ENCODE measurements at places on chromosomes 2 and 18.

GRCh38 chr2:224645722-224646121 lies 60.6 kb upstream of the CUL3 start:
- DNase-seq: no peak

- no peak for DNase-seq
Observed at GRCh38 chr2:232230560-232230959, 148.0 kb upstream of the ALPP start.

DNA sequence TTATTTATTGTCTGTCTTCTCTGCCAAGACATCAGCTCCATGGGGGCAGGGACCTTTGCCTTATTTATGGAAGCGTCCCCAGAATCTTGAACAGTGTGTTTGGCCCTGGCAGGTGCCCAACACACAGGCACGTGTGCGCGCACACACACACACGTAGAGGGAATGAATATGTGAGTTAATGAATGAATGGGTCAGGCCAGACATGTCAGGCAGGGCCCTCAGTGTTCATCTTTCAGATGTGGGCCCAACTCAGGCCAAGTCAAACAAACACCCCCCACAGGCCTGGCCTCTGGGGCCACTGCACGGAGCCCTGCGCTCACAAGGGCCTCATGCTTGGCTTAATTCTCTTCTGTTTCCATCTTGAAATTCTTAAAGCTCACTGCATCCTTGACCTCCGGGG lies 54.1 kb downstream of the DYSF start:
- no peak for DNase-seq

DNA sequence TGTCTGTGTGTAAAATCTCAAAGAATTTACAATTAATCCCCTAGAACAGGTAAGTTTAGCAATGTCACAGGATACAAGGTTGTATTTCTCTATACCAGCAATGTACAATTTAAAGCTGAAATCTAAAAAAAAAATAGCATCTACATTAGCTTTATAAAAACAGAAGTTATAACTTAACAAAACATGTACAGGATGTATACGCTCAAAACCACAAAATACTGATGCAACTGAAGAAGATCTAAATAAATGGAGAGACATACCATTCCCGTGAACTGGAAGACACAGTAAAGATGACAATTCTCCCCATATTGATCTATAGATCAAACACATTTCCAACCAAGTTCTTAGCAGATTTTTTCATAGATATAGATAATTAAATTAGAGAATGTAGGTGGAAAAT lies 17.5 kb upstream of the RANBP2 start:
- no peak for DNase-seq

DNA sequence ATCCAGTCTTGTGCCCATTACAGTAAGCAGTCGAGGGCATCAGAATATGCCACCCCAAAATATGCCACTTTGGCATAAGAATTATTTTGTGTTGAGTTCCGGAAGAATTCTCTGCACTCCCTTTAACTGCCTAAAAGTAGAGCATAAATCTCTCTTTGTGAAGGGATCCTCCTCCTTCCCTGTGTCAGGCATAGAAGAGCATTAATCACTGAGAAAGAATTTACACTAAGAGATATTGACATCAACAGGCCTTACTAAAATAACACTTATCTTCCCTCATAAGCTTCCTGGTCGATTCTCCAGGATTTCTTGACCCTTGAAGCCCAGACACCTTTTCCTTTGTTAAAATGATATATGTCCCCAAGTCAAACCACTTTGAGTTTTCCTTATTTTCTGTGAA lies 27.6 kb upstream of the KYNU start:
- DNase-seq: no peak

- DNase-seq: no peak
Observed at GRCh38 chr2:121044412-121044811, 240.6 kb downstream of the TFCP2L1 start.

DNA sequence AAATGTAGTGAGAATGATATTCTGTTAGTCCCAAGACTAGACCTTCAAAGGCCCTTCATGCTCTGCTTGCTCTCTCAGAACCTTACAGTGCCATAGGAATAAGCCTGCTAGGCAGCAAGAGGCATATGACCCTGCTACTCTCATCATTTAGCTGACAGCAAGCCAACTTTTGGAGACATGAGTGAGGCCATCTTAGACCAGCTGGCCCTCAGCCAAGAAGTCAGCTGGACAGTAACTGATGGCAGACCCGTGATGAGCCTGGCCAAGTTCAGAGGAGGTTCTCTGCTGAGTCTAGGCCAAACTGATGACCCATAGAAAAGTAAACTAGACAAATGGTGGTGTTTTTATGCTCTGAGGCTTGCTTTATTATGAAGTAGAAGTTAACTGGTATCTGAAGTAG lies 82.6 kb downstream of the C18orf54 start:
- DNase-seq: no peak

DNA sequence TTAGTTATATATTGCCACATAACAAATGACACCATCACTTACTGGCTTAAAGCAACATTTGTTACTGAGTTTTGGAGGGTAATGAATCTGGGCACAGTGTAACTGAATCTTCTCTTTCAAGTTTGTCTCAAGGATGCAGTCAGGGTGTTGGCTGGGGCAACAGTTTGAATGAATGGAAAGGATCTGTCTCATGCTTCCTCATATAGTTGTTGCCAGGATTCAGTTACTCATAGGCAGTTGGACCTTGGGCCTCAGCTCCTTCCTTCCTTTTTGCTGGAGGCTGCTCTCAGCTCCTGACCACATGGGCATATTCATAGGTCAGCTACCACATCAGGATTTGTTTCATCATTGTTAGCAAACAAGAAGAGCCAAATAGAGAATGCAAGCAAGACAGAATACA lies 466.1 kb upstream of the MC4R start:
- no peak for DNase-seq

- no peak for DNase-seq
Observed at GRCh38 chr2:190683802-190684201, 34.9 kb downstream of the NAB1 start.

DNA sequence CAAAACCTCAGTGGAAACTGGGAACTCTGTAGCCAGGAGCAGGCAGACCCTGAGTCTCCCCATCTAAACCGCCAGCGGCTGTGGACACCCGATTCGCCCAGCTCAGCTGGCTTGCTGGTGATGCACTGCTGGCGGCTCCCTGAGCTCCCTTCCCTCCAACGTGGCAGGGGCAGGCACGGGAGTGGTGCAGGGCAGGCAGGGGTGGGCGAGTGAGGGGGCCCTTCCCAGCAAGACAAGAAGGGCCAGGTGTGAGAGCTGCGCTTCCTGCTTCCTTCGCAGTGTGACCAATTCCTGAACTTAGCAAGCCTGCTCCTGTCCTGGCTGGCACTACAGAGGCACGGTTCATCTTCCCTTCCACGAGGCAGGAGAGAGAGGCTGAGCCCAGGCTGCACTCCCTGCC lies 12.3 kb upstream of the SEMA4C start:
- DNase-seq: no peak

- DNase-seq: peak; percentile 55
Observed at GRCh38 chr2:158600155-158600802, 143.5 kb downstream of the PKP4 start.

DNA sequence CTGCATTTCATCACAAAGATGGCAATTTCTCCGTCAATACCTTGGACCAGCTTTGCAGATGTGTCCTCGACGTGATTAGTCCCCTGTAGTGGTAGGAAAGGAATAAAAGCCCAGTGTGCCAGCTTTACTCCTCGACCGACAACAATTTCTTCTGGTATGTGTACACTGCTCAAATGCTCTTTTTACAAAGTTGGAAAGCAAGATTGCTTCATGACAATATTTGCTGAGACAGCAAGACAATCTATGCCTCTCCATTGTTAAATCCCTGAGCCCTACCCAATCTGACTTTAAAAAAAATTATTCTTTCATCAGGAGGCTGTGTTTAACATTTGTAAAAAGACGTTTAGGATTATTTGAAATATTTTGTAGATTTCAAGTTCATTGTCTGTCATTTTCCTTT lies 27.6 kb upstream of the ZEB2 start:
- DNase-seq: no peak

DNA sequence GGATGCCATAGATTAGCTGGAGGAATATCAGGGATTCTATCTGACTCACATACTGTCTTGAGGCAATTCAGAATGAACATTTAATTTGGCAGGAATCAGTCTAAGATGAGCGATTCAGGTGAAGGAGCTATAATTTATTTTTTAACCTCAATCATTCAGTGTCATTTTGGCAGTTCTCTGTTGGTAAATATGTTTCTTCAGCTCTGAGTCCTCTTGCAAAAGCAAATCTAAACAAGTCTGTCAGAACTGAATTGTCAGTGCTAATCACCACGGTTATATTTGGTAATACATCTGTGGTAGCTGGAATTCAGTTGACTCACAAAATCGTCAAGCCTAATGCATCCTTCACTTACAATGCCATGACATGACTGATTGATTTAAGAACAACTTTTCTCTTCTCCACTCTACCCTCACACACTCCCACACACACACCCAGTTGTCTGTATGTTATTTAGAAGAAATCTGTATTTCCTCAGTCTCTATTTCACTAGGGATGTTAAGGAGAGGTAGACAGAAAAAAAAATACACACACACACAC lies 516.6 kb upstream of the NXPH2 start:
- DNase-seq: no peak

DNA sequence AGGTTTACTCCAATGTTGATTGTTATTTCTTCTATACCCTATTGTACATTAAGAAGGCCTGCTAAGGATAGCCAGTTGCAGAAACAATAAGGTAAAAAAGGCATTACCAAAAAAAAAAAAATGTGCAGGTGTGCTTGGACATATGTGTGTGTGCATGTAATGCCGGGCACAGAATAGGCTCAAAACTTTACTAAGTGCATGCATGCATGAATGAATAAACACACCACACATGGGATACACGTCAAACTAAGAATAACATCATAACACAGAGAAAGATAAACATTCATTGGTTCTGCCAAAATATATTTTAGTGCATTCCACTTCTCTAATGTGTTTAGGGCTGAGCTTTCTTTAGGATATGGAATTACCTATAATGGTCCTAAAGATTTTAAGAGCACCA lies 298.2 kb downstream of the TCF4 start:
- DNase-seq: no peak

- no peak for DNase-seq
Observed at GRCh38 chr18:30675493-30675892, 367.0 kb downstream of the DSC3 start.

GRCh38 chr2:37713258-37713700 lies 41.8 kb upstream of the CDC42EP3 start:
- DNase-seq: peak; percentile 68

DNA sequence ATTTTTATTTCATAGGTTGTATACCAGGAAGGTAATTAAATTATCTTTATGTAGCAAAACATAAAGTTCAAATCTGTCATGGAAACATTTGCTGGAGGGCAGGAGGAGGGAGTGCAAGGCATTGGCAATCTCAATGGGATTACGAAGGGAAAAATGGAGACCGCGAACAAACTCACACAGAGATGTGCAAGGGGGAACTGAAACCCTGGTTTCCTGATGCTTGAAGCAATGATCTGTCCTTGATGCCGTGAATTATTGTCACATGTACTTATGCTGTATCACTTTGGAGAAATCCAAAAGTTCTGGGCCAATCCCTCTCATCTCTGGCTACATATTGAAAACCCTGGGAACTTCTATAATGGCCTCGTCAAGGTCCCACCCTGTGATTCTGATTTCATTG lies 65.0 kb upstream of the MFF start:
- no peak for DNase-seq

- DNase-seq: no peak
Observed at GRCh38 chr18:49531678-49532153, 30.1 kb upstream of the LIPG start.

GRCh38 chr2:236507393-236508085 lies 62.1 kb upstream of the ACKR3 start:
- no peak for DNase-seq

DNA sequence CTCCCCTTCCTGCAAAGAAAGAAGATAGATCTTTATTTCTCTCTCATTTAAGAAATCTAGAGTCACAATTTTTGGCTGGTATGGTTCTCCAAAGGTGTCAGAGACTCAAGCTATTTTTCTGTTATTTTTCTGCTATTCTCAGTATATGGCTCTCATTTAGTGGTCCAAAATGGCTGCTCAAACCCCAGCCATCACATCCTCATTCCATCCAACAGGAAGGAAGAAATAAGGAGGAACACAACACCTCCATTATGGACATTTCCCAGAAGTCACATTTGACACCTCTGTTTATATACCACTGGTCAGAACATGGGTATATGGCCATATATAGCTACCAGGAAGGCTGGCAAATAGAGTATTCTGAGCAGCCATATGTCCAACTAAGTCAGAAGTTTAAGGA lies 7.4 kb upstream of the DDX1 start:
- DNase-seq: no peak

Measured in AG09319 (cell line).